ENCODE measurements at places on chromosomes 12 and 14. TPM values are rescaled to one million over a fixed set of nuclear protein-coding genes. Genes with fewer than 3 reads are reported as not detected.

DNA sequence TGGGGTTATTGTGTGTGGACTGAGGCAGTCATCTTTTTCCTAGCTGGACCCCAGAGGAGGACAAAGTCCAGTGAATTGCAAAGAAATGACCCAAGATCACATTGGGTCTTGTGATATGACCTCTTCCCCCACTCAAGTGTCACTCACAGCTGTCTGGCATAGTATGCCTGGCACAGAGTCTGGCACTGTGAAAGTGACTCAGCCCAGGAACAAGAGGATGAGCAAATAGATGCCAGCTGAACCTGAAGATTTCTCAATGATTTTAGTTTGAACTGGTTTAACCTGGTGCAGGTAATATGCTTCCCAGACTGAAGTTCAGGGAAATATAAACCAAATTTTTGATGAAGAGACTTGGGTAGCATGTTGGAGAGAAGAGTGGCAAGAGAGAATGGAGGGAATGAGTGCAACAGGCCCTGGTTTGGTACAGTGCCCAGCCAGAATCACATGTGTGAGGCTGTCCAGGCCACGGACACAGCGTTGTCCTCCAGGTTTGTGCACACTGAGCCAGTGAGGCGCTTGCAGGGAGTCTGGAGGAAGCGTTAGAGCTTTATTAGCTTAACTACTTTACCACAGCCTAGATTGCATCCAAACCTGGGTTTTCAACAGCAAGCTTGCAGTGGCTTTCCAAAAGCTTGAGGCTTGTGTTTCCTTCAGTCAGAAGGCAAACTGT is 332.9 kb downstream of the NUAK1 start:
- no peak for DNase-seq

DNA sequence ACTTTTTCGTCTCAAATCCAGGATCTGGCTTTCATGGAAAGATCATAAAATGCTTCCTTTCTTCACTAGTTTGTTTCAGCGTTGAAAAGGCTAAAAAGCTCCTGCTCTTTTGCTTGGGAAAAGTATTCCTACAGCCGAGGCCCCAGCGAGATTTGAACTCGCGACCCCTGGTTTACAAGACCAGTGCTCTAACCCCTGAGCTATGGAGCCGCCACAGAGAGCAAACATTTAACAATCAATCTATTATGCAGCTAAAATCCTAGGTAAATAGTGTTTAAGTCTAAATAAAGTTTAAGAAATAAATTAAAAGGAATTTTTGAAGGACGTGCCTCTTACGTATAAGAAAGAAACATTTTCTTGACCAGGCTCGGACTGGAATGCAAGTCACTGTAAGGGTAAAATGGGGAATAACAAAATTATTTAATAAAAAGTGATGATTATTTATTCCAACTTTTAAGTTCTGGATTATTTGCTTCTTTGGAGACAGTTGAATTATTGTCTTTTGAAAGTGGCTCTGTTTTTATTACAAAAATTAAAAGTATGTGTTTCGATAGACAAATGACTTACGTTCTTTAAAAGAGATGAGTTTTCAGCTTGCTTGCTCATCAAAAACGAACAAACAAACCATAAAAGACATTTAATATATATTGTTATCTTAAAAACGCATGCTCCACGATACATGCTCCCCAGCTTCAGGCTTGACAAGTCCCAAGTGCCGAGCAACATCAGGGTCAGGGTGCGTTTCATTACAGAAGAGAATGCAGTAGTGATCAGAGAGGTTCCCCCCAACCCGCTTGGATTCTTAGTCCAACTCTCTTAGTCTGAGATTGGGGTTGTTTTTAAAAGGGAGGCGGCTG is 10.2 kb downstream of the OR6S1 start:
- DNase-seq: no peak

DNA sequence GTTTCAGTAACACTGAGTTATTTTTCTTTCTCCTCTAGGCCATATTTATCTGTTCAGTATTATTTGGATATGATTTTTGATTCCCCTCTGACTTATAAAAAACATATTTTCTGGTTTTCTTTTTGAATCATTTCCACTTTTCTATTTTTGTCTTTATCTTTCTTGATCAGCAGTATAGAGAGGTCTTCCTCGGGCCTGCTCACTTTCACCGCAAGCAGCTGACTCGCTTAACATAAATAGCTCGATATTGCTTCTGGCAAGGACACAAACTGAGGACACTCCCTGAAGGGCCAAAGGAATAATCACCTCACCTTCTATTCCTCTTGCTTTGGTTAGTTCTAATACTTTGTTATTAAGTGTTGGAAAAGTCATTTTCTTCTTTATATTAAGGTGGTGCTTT is 25.8 kb upstream of the TRHDE start:
- DNase-seq: no peak

GRCh38 chr12:130706311-130706710 is 9.8 kb downstream of the RIMBP2 start:
- no peak for DNase-seq

DNA sequence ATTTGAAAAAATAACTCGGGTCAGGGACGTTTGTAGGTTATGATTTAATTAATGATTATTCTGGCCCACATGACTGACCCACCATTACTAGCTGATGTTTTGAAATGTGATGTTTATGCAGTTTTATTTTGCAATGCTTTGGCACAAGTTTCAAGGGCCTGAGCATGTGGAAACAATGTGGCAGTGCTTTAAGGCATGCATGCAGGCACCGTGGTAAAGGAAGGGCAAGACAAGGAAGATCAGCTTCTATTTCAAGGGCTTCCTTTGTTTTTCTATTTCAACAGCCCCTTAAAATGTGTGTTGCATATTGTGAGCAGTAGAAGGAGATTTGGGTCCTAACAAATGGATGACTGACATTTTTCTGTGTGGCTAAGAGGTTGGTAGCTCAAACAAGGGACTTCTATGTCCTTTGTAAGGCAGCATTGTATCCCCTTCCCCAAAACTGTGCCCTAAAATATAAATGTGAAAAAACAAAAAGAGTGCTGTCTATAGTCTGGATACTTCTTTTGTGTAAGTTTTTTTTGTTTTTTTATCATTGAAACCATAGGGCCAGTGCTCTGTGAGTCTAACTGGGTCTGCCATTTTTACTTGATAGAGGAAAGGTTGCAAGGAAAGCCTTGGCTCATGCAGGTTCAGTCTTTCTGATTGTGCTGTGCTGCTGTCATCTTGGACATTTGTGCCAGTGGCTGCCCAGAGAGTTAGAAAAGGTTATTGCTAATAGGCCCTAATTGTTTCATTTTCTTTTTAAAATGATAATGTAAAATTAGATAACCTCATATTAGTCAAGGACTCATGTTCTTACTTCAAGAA is 103.5 kb downstream of the FGD4 start:
- DNase-seq: peak; percentile 64

DNA sequence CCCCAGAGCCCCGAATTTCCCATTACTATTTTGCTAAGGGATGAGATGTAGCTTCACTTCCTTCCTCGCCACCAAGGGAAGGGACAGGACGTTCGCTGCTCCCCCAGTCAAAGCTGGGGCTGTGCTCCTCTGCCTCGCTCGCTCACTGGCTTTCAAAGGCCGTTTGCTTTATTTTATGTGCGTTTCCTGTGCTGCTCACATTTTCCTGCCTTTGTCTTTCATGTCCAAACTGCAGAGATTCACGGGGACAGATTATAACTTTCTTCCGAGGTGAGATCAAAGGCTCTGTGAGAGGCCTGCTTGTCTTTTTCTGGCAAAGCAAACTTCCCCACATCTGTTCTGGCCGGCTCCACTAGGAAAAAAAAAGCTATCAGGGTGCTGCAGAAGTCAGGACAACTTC is 76.0 kb upstream of the FZD10 start:
- no peak for DNase-seq

- DNase-seq: no peak
These were observed 112.5 kb downstream of the LGMN start for GRCh38 chr14:92635896-92636295.

DNA sequence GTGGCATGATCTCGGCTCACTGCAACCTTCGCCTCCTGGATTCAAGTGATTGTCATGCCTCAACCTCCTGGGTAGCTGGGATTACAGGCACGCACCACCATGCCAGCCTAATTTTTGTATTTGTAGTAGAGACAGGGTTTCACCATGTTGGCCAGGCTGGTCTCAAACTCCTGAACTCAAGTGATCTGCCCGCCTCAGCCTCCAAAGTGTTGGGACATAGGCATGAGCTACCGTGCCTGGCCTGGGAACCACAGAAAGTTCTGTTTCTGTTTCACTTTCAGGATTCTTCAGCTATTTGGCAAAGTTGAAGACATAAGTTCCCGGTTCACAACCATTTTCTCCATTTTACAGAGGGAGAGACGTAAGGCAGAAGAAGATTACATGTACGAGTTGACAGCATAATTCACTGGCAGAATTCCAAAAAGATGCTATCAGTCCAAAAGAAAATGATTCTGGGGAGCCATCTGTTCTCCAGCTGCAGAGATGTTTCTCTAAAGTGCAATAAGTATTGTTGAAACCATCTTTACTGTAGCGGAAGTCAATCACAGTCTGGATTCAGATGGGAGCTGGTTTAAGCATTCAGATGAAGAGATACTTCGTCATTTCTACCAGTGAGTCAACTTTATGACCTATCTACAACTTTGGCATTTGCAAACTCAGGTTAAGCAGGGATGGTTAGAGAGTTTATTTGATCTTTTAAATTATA is 8.1 kb upstream of the RNF34 start:
- DNase-seq: peak; percentile 79

DNA sequence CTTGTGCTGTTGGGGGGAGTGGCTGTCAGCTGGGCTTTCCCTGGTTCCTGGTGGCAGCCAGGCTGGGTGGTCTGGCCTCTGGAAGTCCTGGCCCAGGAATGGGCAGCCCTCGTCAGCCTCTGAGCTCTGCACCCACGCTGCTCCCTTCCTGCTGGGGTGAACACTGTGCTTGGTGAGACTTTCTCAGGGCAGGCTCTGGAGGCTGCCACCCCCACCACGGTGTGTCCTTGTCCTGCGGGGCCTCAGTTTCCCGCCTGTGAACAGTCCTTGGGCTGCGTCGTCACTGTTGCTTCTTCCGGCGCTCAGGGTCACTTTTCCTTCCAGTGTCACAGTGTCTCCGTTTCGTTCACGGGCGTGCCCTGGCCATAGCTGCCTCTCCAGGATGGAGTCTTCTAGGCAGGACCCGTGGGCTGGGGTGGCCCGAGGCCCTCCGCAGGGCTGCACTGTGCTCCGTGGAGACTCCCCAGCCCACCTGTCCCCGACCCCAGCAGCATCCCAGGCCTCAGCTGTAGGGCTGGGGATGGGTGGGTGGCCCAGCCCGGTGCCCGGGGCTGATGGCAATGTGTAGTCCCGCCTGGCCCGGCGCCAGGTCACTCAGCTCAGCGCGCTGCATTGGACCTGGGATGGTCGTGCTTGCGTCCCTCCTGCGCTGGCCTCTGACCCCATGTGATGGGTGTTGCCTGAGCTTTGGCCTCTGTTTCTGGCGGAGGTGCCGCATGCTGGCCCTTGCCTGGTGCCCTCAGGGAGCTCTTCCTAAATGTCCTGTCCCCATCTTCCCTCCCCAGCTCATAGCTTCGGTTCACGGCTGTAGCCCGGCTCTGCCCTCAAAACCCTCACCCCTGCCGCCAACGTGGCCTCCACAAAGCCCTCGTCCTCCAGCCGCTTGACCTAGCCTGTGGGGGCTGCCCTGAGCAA is 6.8 kb downstream of the KIF26A start:
- DNase-seq: no peak

GRCh38 chr14:32469388-32470160 is 140.5 kb downstream of the AKAP6 start:
- no peak for DNase-seq

- DNase-seq: no peak
These were observed 198.6 kb downstream of the ESR2 start for GRCh38 chr14:64095620-64096019.

DNA sequence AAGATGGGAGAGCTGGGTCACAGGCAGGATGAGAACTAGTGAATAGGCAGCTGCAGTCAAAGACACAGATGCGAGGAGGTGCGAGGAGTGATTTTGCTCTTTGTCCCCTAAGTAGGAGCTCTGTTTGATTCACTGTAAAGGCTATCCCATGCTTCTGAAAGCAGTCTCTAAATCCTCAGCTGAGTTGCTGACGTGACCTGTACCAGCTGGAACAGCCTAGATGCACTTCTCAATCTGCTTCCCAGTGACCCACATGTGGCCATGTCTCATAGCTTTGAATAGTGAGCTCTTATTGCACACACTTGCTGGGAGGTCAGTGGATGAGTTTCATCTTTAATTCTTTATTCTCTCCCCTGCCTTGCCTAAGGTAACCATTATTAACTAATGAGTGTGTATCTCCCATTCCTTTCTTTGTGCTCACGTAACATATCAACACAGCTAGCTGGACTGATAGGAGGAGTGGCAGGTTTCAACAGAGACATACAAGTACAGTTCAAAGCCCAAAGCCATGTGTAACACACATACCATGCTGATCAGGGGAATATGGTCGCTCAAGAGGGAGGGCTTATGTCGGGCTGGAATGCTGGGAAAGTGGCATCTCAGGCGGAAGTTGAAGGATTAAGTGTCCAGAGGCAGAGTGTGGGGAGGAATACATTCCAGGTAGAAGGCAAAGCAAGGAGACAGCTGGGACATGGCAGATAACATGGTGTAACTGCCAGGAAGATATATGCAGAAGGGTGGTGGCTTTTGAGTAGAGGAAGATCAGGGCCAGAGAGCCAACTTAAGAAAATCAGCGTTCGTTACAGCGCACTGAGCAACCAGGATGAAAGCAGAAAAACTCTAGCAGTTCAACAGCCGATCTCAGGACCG is 15.4 kb upstream of the YY1 start:
- DNase-seq: no peak

DNA sequence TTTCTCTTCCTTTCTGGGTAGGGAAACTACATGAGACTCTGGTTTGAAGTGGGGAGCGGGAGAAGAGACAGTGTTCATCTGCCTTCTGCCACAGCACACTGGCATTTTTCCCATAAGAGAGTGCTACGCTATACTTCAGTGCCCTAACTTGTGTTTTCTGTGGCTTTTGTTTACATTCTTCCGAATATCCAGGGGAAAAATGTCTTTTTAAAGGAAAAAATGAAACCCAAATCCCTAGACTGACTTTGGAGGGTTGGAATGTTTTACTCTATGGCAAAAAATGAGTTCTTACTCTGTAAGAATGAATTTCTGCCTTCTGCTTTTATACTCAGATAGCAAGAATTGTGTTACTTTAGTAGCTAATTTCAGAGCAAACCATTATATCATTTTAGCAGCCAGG is 88.1 kb upstream of the TMEM263 start:
- DNase-seq: no peak

GRCh38 chr12:26869104-26869494 is 36.1 kb upstream of the ITPR2 start:
- no peak for DNase-seq

- DNase-seq: no peak
These were observed 11.3 kb upstream of the EML5 start for GRCh38 chr14:88804035-88804434.

CRIP2 gene
- 103 TPM for total RNA-seq

IL31 gene
- not detected for total RNA-seq

PIANP gene
- total RNA-seq: not detected

ABCD2 gene
- total RNA-seq: 0.08 TPM

MIPOL1 gene
- total RNA-seq: 6.2 TPM

CCDC88C gene
- total RNA-seq: 17.2 TPM

BATF gene
- 5.3 TPM for total RNA-seq

PLEK2 gene
- 28.3 TPM for total RNA-seq

SMIM41 gene
- not detected for total RNA-seq

ACRBP gene
- total RNA-seq: 0.45 TPM

MGP gene
- total RNA-seq: 143 TPM

ADGRD1 gene
- 8.3 TPM for total RNA-seq

Measured in lower leg skin (tissue), 4 donors.